ENCODE measurements at places on chromosomes 4 and X.

GRCh38 chrX:85903692-85904471 lies 143.5 kb downstream of the CHM start:
- DNase-seq: no peak

GRCh38 chr4:155657169-155657568 lies 9.5 kb upstream of the GUCY1A1 start:
- DNase-seq: no peak

- DNase-seq: no peak
These were observed 88.1 kb downstream of the RPA4 start for GRCh38 chrX:96971812-96972211.

DNA sequence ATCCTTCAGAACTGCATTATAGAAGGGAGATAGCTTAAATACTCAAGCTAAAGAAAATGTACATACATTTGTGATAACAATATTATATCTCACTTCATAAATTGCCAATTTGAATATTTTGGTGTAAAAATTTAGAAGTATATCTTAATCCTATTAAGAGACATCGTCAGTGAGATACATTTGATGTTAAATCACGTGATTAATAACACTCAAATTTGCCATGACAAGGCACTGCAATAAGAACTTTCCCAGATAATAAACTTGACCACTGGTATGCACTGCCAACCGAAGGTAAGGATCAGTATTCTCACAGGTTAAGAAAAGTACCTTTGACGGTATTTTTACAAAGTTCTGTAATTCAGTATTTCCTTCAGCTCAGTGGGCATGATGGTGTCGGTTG lies 764.7 kb upstream of the FRG1 start:
- DNase-seq: no peak

DNA sequence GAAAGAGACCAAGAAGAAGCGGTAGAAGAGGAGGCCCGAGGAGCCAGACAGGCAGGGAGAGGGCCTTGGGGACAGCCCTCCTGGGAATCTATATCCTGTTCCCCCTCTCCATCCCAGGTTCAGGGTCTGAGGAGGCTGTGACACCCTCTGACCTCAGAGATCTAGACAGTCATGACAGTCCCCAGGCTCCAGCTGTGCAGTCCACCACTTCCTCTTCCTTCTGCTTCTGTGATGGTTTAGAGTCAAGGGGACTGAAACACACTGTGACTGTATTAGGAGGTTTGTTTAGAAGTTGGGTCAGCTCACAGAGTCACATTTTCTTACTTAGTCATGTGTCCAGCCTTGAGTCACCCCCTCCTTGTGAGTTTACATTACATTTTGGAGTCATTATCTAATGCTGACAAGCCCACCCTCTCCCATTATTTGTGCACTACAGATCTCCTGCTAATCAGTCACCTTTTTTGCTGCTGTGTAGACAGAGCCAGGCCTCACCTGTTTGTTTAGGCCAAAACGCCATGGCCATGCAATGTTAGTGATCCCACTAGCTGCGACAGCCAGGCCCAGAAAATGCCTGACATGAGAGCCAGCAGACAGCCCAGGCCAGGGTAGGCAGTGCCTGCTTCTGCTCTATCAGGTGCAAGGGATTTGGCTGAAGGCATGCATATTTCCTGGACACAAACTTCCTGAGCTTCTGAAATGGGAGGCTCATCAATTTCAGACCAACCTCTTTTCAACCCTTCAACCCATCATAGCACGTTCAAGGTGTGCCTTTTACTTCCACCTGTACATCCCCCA lies 26.0 kb downstream of the MANBA start:
- no peak for DNase-seq

DNA sequence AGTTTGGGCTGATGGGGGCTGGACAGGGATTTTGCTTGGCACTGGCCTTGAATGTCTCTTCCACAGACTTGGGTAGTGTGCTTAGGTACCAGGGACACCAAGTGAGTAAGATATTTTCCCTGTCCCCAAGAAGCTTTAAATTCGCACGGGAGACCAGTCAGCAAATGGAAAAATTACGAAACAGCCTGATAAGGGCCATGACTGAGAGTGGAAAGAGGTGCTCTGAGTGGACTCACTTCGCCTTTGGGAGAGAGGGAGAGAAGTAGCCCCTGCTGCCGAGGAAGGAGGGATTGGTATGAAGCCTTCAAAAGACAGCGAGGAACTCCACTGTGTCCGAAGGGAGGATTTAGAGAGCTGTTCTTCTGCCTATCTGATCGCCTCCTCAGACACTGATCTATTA lies 2.6 kb downstream of the LSM6 start:
- no peak for DNase-seq

GRCh38 chr4:144547678-144548298 lies 98.2 kb upstream of the HHIP start:
- no peak for DNase-seq

All from activated naive CD4-positive, alpha-beta T cell (primary cell).